ENCODE measurements at places on chromosomes 7 and 10. TPM values are rescaled to one million over a fixed set of nuclear protein-coding genes. Genes with fewer than 3 reads are reported as not detected.

The NCF1 gene
- 8.6 TPM for total RNA-seq

GRCh38 chr10:633279-634245 lies 55.9 kb downstream of the DIP2C start:
- DNase-seq = peak; percentile 68

DNA sequence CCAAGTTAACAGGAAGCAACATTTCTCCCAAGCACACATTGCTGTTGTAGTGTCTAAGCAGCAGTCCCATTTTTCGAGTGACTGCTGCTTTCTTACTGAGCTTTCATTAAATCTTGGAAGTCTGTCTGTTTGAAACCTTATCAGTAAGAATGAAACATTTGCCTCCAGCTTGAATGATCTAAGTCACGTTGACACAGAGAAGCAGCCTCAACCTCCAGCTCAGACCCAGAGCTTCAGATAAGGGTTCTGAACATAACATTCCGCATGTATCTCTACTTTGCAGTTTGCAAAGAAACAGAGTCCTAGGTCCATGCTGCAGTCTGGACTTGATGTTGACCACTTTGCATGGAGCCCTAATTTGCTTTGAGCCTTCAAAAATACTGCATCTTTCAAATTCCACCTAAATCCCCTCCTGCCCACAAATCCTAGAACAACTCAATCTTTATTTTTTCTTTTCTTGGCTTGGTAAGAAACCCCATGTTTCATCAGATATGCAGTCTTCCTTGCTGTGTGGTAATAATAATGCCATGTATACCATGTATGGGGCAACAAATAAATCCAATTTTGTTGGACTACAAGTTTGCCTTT lies 698.7 kb upstream of the IGFBP3 start:
- DNase-seq = no peak

DNA sequence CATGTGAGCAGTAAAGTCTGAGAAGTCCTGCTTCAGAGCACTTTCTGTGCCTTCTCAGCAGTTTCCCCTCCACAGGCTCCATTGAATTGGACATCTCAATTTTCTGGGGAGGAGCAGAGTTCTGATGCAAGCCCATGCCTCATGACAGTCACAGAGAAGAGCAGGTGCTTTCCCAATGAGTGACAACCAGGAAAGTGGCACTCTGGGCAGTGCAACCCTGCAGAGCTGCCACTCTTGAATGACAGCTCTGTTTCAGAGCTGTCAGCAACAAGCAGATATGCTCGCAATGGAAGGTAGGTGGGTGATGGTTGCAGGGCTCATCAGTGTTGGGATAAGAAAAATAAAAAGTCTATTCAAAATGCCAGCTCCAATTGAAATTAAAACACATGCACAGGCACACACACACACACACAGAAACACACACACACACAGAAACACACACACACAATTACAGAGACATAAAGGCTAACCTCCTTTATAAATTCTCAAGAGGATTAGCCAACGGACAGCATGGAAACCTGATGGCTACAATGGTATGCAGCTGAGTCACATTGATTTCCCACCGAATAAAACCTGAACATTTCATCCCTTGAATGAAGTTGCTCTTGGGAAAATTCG lies 50.5 kb downstream of the C10orf67 start:
- no peak for DNase-seq

DNA sequence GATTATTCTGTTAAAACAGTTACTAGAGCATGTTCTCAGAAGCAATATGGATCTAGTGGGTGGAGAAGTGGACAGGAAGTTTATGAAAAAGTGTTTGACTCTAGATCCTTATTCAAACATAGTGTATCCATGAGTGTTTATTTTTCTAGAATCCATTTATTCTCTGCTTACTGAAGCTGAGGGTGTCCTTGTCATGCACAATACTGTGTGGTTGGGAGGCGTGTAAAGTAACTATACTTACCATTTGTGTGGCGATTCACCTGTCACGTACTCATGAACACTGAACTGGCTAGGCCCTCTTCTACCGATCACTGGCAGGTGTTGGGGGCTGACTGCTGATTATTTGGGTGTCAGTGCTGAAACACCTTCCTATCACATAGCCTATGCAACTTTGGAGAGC lies 74.0 kb downstream of the POU6F2 start:
- DNase-seq = no peak

- no peak for DNase-seq
Measured at GRCh38 chr10:95374597-95375209, 83.9 kb upstream of the PDLIM1 start.

GRCh38 chr10:82464966-82465365 lies 590.0 kb downstream of the NRG3 start:
- no peak for DNase-seq

DNA sequence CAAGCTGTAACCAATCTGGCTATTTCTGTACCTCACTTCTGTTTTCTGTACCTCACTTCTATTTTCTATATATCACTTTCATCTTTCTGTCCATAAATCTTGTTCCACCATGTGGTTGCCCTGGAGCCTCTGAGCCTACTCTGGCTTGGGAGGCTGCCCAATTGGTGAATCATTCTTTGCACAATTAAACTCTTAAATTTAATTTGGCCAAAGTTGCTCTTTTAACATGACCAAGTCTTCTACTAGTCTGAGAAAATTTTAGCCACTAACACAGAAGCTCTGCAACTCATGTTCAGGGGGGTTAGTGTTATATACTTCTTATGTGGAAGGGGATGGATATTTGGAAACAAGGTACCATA lies 503.5 kb downstream of the KIF20B start:
- no peak for DNase-seq

The PLEKHA1 gene
- total RNA-seq = 27.9 TPM

- no peak for DNase-seq
Measured at GRCh38 chr10:43702213-43702935, 53.7 kb upstream of the ZNF32 start.

The FAM237B gene
- not detected for total RNA-seq

The INHBA gene
- total RNA-seq = 1.00 TPM

- no peak for DNase-seq
Measured at GRCh38 chr10:121753726-121754476, 155.7 kb upstream of the FGFR2 start.

DNA sequence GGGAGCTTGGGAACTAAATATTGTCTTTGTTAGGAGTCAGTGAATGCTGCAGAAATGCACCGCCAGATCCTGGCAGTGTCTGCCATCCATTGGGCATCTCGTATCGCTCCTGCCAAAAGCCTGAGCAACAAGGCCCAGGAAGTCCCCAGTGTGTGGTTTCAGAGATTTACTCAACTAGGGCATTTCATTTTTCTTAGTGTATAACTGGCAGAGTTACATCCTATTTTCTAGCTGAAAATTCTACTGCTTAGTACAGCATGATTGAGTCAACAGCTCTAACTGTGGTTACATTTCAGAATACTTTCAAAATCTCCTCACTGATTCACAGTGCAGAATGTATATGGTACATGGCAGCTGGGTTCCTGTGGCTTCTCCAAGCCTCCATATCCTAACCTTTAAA lies 95.8 kb upstream of the CREB5 start:
- no peak for DNase-seq

DNA sequence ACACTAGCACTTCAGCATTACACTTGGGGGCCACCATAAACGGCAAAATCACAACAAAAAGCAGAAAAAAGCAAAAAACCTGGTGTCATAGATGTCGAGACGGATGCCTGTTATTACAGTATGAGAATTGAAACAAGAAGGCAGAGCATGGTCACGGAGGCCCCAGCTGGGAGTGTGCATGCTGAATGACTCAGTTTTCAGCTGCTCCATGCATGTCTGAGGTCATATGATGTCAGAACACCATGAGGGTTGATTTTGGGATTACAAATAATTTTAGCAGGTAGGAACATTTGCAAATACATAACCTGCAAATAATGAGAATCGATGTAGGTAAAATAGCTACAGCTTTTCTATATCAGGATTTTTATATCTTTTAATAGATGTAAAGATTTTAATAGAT lies 19.1 kb downstream of the ZMYND11 start:
- DNase-seq = no peak

DNA sequence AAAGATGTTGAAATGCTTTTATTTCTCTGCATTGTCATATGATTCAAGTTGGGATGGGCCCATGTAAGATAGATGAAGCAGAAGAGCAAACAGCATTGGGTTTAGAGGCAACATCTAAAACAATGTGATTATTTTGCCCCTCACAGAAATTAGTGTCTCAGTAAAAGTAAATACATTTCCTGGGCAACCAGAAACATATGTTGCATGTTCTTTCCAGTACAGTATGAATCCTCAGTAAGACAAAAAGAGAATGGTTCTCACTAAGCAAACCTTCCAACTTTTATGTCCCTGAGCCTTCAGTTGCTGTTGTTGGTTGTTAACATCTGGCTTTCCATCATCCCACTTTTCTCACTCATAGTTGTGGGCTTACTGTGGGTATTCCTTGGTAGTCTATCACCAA lies 222.5 kb upstream of the PRPS1L1 start:
- no peak for DNase-seq

The BUD23 gene
- 51.9 TPM for total RNA-seq

DNA sequence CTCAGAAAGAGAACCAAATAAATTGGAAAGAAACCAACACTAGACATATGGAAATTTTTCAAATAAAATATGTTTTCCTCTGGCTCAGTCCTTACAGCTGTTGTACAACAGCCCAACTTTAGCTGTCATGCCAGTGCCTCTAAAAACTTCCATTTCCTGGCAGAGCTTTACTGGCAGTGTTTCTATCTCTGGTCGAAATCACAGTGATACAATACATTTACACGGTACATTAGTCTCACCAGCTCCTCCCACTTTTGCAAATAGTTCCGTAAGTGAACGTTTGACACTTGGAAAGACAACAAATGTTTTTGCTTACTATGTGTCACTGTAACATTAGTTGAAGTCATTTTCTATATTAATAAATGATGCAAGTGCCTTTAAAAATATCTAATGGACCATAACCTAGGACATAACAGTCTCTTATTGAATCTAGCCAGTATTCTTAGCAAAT lies 29.8 kb downstream of the BCAP29 start:
- DNase-seq = no peak

DNA sequence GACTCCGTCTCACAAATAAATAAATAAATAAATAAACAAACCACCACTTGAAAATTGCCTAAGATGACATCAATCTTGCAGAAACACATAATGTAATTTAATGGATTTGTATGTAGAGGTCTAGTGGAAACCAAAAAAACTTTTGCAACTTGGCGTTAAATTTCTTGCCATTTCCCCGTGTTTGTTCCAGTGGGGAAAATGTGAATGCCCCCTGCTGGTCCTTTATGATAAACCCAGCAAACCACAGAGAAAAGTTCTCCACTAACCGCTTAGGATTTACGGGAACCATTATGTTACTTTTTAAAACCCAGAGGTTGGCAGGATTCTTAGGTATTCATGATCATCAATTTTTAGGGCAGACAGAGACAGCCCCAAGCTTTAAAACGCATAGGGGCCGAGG lies 32.5 kb downstream of the LAMB4 start:
- DNase-seq = no peak

DNA sequence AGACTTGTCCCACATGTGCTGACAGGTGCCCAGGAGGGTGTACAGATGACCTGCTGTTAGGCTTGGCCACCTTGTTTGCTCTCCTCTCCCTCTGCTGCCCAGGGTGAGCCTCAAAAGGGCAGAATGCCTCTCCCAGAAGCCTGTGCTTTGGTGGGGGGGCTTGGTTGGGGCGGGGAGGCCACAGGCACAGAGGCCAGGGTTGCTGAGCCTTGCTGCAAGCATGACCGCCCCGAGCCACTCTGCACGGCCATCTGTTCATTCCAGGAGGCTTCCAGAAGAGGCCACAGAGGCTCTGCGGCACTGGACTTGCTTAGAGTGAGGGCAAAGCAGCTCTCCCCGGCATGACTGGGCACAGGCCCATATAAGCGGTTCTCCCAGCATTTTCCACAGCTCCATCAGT lies 190.8 kb downstream of the GLRX3 start:
- DNase-seq = peak; percentile 71

GRCh38 chr10:132608511-132609195 lies 71.1 kb downstream of the INPP5A start:
- peak; percentile 84 for DNase-seq

- DNase-seq = no peak
Measured at GRCh38 chr7:116354546-116355423, 144.4 kb downstream of the TES start.

- DNase-seq = no peak
Measured at GRCh38 chr7:133836666-133837065, 290.5 kb upstream of the LRGUK start.

The BLNK gene
- 4.7 TPM for total RNA-seq

The LRIT1 gene
- not detected for total RNA-seq

The LRRC4 gene
- 6.5 TPM for total RNA-seq

The FOXI2 gene
- total RNA-seq = not detected

GRCh38 chr7:1134951-1135350 lies 25.0 kb downstream of the ZFAND2A start:
- DNase-seq = no peak

The AKR1E2 gene
- total RNA-seq = 9.2 TPM

DNA sequence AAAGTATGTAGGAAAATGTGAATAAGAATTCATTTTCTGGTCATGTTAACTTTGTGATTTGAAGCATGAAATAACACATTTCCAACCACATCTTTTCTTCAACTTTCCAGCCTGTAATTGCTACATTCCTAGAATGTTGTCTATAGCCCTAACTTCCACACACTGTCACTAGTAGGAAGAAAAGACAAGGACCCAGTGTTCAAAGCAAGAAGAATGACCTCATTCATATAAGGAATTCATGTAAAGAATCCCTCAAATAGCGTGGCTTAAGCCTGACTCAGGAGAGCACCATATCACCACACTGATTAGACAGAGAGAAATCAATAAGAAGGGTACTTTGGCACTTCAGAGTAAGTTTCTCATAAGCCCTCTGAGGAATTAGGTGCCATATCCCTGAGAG lies 318.7 kb upstream of the CHRM2 start:
- no peak for DNase-seq

- no peak for DNase-seq
Measured at GRCh38 chr7:119974972-119975371, 298.0 kb upstream of the KCND2 start.

DNA sequence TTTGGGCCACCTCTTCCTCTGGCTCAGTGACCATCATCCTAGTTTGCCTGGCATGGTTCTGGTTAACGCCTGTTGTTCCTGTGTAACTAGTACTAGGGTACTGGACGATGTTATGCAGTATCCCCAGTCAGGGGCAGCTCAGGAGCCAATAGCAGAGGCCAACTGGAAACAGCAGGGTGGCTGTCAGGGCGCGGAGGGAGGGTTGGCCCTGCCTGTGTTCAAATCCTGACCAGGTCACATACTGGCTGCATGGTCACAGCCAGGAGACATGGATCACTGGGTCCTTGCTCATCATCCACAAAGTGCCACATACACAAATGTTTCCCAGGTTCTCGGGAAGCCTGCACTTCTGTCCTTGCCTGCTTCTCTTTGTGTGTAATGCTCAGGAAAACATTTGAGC lies 12.3 kb upstream of the RBP3 start:
- peak; percentile 49 for DNase-seq

GRCh38 chr7:47540387-47541350 lies 41.2 kb downstream of the TNS3 start:
- DNase-seq = no peak

The ICA1 gene
- 21.9 TPM for total RNA-seq

The DGKI gene
- 10.1 TPM for total RNA-seq

The PNLIPRP3 gene
- not detected for total RNA-seq

Measured in mesenteric fat pad (tissue), 1 donor.